ENCODE measurements at places on chromosomes 11 and 22. TPM values are rescaled to one million over a fixed set of nuclear protein-coding genes. Genes with fewer than 3 reads are reported as not detected.

Gene OR8J1
- total RNA-seq, result not detected

DNA sequence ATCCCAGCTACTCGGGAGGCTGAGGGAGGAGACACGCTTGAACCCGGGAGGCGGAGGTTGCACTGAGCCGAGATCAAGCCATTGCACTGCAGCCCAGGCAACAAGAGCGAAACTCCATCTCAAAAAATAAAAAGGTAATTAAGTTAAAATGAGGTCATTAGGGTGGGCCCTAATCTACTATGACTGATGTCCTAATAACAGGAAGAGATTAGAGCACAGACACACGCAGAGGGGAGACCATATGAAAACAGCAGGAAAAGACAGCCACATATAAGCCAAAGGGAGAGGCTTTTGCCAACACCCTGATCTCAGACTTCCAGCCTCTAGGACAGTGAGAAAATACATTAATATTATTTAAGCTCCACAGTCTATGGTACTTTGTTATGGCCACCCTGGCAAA lies 17.3 kb downstream of the LARGE1 start:
- H3K36me3 ChIP-seq, result no peaks in the 10 kb centered on the region
- DNase-seq, result no peak
- no peak overlapping the region for H3K4me3 ChIP-seq
- no peaks in the 10 kb centered on the region for H3K27me3 ChIP-seq
- no peak overlapping the region for H3K27ac ChIP-seq
- peaks cover 79% of the 10 kb centered on the region for H3K4me1 ChIP-seq

DNA sequence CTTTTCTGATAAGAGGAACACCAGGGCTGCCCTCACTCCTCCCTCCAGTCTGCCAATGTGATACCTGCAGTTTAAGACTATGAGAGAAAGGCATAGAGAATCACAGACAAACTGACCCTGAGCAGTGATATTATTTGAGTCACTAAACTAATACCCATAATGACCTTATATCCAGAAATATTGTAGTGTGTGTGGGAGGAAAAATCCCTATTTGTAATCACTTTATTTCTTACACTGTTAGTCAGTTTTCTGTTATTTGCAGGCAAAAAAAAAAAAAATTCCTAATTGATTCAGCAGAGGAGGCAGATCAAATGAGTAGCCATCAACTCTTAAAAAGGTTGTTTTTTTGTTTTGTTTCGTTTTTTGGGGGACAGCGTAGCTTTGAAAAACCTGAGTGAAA lies 82.5 kb downstream of the MAML2 start:
- H3K27ac ChIP-seq, result no peak overlapping the region
- no peaks in the 10 kb centered on the region for H3K27me3 ChIP-seq
- no peak for DNase-seq
- H3K4me1 ChIP-seq, result peaks cover 77% of the 10 kb centered on the region
- no peak overlapping the region for H3K4me3 ChIP-seq

GRCh38 chr11:69876013-69876412 lies 56.8 kb upstream of the FGF3 start:
- H3K4me1 ChIP-seq, result no peaks in the 10 kb centered on the region
- peak; percentile 2 for DNase-seq
- H3K36me3 ChIP-seq, result no peaks in the 10 kb centered on the region
- H3K27ac ChIP-seq, result no peak overlapping the region

DNA sequence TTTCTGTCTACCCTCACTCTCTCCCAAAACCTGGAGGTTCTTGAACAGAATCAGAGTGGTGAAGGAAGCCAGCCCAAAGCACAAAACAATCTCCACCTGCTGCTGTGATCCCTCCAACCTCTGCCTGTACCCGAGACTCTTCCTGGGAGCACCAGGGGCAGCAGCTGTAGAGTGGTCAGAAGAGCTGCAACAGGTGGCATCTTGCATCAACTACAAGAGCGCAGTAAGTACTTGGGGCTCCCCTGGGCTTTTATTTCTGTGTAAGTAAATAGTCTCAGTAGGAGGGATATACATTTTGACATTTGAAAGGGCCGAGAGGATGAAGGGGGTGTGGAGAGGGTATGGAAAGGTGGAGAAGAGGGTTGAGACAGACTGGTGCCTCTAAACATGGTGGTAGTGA lies 8.3 kb upstream of the UBQLNL start:
- H3K27me3 ChIP-seq, result no peaks in the 10 kb centered on the region
- peaks cover 7% of the 10 kb centered on the region for H3K4me1 ChIP-seq
- no peak overlapping the region for H3K27ac ChIP-seq
- H3K4me3 ChIP-seq, result no peak overlapping the region

GRCh38 chr11:110317516-110317932 lies 21.1 kb upstream of the RDX start:
- no peaks in the 10 kb centered on the region for H3K36me3 ChIP-seq
- DNase-seq, result no peak
- H3K4me3 ChIP-seq, result no peak overlapping the region
- H3K4me1 ChIP-seq, result peaks cover 36% of the 10 kb centered on the region
- H3K27me3 ChIP-seq, result no peaks in the 10 kb centered on the region

DNA sequence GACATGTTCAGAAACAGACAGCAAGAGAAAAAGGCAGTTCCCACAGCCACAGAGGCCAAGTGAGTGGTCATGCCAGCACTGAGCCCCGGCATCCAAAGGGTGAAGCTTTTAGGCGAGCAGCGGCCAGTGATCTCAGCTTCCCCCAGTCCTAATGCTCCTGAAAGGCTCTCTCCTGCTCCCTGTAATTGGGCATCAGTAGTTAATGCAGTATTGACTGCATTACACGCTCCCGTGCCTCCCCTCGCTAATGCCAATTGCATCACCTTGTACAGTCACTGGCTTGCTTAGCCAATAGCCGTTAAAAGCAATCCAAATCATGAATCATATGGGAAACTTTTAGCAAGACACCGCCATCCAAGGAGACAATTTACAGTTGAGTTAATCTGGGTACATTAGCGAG lies 4.9 kb downstream of the LMO1 start:
- peaks cover 42% of the 10 kb centered on the region for H3K27me3 ChIP-seq
- no peaks in the 10 kb centered on the region for H3K36me3 ChIP-seq
- H3K4me3 ChIP-seq, result peak overlapping the region; percentile 11
- peaks cover 26% of the 10 kb centered on the region for H3K4me1 ChIP-seq
- no peak for DNase-seq
- peak overlapping the region; percentile 27 for H3K27ac ChIP-seq

DNA sequence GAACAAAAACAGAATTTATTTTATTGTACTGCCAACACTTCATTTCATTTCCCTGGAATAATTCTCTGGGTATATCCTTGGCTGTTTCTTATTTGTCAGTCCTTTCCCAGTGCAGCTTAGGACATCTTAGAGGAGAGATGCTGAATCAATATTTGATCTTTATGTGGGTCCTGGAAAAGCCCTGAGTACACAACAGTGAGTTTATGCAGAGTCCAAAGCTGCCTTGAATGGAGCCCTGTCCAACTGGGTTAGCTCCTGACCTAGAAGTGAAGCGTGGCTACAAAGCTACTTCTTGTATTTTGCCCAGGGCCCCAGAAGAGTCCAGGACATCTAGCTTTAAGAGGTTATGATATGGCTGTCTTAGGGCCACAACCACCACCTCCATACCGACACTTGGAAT lies 378.0 kb upstream of the FAT3 start:
- H3K36me3 ChIP-seq, result no peaks in the 10 kb centered on the region
- H3K27ac ChIP-seq, result no peak overlapping the region
- no peaks in the 10 kb centered on the region for H3K27me3 ChIP-seq
- DNase-seq, result no peak
